Right renal pelvis (tissue), 4 donors: ENCODE measurements at places on chromosomes 7 and 10.

DNA sequence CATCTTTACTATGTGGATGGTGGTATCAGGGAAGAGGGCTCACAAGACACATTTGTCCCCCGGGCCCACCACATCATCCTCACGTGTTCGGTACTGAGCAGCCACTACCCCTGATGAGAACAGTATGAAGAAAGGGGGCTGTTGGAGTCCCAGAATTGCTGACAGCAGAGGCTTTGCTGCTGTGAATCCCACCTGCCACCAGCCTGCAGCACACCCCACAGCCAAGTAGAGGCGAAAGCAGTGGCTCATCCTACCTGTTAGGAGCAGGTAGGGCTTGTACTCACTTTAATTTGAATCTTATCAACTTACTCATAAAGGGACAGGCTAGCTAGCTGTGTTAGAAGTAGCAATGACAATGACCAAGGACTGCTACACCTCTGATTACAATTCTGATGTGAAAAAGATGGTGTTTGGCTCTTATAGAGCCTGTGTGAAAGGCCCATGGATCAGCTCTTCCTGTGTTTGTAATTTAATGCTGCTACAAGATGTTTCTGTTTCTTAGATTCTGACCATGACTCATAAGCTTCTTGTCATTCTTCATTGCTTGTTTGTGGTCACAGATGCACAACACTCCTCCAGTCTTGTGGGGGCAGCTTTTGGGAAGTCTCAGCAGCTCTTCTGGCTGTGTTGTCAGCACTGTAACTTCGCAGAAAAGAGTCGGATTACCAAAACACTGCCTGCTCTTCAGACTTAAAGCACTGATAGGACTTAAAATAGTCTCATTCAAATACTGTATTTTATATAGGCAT lies 9.1 kb upstream of the CSGALNACT2 start:
- no peak for DNase-seq

GRCh38 chr7:129616530-129616929 lies 5.0 kb downstream of the NRF1 start:
- no peak for DNase-seq

- no peak for DNase-seq
Observed at GRCh38 chr7:66353547-66353946, 148.4 kb downstream of the TPST1 start.

- DNase-seq, result no peak
Observed at GRCh38 chr7:98202367-98203195, 8.7 kb upstream of the BHLHA15 start.

- no peak for DNase-seq
Observed at GRCh38 chr7:37438906-37439652, 9.6 kb downstream of the ELMO1 start.

DNA sequence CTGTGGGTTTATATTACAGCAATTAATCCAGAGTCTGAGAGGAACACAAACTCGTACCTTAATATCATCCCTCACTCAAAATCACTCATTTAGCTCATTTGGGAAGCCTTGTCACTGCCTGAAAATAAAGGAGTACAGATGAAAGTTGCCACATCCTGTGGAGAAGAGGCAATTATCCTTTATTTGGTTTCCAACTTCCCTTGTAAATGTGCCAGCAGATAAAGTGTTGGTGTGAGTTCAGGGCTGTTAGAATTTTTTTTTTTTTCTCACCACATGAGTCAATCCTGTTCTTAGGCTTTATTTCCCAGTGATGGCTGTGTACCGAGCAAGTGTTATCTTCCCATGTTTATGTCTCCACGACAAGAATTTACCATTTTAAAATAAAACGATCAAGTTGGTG lies 99.0 kb upstream of the SMIM30 start:
- DNase-seq, result no peak

DNA sequence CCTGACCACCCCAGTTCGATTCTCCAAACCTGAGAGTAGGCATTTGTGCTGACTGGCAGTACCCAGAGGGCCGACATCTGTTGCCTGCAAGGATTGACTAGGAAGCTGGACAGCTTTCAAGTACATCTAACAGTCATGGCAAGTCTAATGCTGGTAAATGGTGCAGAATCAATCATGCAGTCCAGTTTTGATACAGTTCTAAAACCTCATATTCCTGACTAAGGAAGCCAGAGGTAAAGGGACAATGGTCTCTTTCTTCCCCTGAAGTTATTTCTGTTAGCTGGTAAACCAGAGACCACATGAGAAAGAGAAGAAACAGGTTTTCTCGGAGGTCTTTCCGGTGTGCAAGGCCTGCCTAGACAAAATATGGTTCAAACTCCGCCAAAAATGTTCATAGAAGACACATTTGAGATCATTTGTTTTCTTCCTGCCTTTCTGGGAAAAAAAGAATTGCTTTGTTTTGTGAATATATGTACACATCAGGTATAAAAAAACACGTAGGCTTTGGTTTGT lies 97.1 kb downstream of the WDR37 start:
- no peak for DNase-seq

GRCh38 chr10:129934196-129934925 lies 29.7 kb downstream of the EBF3 start:
- no peak for DNase-seq

GRCh38 chr10:61547297-61547696 lies 94.1 kb upstream of the TMEM26 start:
- no peak for DNase-seq

DNA sequence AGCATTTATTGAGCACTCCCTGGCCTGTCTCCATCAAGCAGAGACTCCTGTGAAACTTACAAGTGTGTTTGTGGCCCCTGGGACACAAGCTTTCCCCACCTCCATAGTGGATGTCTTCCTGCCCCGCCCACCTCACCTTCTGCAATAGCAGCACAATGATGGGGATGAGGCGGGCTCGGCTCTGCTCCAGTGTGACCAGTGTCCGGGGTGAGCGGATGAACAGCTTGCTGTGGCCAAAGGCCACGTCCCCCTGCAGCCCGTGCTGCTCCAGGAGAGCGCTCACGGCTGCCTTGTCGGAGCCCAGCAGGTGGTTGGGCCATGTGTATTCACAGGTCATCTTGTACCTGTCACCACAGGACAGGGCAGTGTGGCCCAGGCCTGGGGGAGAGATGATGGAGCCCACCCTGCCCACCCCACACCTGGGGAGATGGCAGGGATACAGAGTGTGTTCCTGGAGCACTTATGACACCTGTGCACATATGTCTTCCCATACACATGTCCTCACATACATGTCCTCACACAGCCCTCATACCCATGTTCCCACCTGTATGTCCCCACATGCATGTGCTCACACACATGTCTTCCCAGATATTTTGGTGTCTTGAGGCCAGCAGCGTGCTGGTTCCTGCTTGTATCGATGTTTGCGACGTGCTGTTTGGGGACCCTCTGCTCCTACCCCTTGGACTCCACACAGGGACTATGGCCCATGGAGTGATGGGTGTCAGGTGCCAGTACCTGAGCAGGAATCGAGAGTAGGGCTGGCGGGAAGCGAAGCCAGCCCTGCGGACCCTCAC lies 12.7 kb downstream of the MYO1G start:
- no peak for DNase-seq

- no peak for DNase-seq
Observed at GRCh38 chr10:25531457-25532061, 356.8 kb downstream of the GPR158 start.

DNA sequence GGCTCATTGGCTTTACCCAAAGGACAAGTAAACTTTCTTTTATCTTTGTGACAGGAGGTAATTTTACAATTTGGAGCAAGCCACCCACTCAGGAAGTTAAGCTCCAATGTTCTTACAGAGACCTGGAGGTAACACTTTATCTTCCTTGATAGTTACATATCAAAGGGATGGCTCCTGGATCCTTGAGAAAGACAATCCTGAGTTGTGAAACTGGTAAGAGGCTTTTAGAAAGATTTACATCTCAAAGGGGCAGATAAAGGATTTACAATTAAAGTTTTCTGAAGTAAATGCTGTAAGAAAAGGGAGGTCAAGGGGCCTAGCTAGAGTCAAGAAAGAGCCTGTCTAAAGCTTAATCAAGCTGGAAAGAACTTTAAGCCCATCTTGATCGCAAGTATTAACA lies 124.4 kb upstream of the ZNF804B start:
- no peak for DNase-seq

DNA sequence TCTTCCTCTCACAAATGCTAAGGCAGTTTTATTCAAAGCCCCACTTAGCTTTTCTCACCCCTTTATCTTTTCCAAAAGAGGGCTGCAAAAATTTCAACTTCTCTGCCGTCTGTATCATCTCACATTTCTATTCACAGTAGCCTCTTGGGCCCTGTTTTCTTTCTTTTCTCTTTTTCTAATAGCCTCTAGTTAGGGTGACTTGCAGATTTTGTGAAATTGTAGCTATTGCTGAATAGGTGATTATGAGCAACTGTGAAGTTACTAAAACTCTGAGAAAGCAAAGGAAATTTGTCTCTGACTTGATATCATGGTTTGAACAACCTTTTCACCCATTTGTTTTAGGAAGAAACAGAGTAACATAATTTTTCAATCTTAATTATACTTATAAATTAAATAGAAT lies 29.2 kb downstream of the EXOC4 start:
- no peak for DNase-seq

- no peak for DNase-seq
Observed at GRCh38 chr10:16116404-16117304, 256.3 kb upstream of the MINDY3 start.

DNA sequence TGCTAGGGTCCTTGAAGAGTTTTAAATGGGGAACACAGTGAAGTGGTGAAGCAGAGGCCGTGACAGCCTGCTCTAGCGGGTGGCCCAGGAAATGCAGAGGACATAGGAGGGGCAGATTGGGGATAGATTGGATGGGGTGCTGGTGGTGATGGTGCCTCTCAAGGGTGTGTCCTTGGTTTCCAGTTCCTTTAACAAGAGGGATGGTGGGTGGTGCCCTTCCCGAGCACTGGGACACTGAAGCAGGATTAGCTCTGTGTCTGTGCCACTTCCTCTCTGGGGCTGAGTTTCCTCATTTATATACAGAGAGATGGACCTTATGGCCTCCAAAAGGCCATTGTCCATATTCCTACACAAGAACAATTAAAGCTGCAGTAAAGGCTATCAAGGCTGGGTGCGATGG lies 285.5 kb downstream of the TCF7L2 start:
- DNase-seq, result no peak

GRCh38 chr10:121677880-121678279 lies 79.6 kb upstream of the FGFR2 start:
- DNase-seq, result no peak

GRCh38 chr7:13179011-13179582 lies 491.7 kb downstream of the ARL4A start:
- no peak for DNase-seq

DNA sequence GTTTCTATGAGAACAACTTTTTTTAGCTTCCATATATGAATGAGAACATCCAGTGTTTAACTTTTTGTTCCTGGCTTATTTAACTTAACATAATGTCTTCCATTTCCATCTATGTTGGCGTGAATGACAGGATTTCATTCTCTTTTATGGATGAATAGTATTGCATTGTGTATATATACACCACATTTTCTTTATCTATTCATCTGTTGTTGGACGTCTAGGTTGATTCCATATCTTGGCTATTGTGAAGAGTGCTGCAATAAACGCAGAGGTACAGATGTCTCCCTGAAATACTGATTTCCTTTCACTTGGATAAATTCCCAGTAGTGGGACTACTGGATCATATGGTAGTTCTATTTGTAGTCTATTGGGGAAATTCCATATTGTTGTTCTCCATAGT lies 44.3 kb upstream of the MAGI2 start:
- DNase-seq, result no peak

- DNase-seq, result no peak
Observed at GRCh38 chr7:99143521-99143852, 421 bp downstream of the SMURF1 start.

- DNase-seq, result no peak
Observed at GRCh38 chr7:12066004-12066403, 145.1 kb upstream of the TMEM106B start.

DNA sequence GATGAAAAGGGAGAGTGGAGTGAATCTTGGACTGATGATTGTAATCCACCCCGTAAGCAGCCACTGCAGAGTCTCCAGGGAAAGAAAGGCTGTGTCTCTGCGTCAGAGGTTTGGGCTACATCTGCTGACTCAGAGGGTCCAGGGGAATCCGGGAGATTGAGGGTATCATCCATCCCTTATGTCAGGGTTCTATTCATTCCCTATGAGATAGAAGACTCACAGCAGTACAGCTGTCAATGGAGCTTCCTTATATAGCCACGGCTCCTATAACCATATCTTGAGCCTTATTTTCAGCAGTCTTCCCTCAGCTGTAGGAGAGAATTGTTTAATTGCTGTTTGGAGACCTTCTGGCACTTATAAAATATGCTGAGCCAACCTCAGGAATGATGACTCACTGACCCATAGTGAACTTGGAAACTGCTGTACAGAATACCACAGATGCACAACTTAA lies 558.2 kb upstream of the PFKP start:
- no peak for DNase-seq

DNA sequence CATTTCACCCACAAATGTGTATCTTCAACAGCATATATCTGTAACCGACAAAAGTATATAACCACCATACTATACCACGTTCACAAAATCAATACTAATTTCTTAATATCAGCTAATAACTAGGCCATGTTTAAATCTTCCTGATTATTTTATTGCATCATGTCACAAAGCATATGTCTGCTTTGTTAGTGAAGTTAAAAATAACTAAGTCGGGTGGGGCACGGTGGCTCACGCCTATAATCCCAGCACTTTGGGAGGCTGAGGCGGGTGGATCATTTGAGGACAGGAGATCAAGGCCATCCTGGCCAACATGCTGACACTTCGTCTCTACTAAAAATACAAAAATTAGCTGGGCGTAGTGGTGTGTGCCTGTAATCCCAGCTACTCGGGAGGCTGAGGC lies 47.7 kb downstream of the HERC4 start:
- DNase-seq, result no peak

GRCh38 chr10:102621443-102622325 lies 22.6 kb upstream of the TRIM8 start:
- no peak for DNase-seq

DNA sequence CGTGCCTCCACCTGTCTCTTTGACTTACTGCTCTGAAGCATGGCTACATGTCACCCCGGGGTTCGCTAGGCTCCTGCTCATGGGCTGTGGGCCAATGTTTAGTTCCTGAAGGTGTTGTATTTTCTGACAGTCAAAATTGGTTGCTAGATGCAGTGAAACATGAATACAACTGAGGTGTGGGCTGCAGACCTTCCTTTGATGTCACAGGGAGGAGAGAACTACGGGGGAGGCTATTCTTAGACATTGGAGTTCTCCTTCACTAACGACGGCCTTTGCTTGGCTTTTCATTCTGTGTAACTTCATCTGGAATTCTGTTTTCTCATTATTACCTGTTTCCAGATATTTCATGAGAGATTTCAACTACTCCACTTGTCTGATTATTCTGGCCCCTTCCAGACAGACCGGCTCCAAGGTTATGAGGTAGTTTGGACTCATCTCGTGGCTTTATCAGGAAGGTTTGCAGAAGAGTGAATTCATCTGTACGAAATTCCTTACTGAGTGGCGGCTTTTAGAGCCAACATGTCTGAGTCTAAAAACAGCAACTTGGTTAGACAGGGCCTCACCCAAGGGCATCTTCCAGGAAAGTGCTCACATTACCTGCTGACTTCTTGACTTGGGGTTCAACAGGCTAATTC lies 774.7 kb downstream of the SUGCT start:
- no peak for DNase-seq

- DNase-seq, result no peak
Observed at GRCh38 chr7:33334349-33334748, 205.0 kb downstream of the BBS9 start.
